T47D (cell line): ENCODE measurements at places on chromosomes 6 and 20.
A peak's percentile ranks its signal among the peaks of the same experiment; 100 is the strongest.

DNA sequence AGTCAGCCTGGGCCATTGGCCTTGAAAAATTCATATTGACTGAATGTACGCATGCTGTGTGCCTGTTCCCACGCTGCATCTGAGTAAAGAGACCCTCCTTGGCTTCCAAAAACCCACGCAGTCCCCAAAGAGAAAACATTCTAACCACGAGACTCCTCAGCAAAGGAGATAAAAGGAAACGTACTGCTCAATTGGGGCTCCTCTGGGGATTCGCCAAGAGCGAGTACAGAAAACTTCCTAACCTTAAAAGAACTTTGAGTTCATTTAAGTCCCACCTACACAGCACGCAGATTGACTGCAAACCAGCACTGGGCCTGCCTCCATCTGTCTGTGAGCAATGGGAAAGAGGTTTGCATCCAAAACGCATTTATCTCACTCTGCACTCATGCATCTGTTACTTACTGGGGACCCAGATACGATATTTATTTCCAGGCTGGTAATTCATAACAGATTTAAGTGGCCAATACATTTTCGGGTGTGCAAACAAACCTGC lies 505.9 kb upstream of the CHD6 start:
- DNase-seq: no peak

DNA sequence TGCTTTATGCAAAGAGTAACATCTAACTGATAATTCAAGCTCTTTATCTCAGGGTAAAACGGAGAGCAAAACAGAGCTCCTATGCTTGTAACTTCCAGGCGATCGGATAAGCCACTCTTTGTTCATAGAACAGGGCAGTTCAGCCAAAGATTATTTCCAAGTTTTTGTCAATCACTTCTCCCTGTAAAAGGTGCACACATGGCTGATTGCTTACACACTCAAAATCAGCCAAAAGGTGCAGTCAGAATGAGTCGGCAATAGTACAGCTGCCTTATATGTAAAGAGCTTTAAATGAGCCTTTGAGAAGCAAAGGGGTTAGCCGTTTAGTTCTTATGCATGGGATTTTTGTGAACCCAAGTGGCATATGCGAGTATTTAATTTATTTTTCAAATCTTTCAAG lies 449.6 kb upstream of the POU3F2 start:
- DNase-seq: no peak

DNA sequence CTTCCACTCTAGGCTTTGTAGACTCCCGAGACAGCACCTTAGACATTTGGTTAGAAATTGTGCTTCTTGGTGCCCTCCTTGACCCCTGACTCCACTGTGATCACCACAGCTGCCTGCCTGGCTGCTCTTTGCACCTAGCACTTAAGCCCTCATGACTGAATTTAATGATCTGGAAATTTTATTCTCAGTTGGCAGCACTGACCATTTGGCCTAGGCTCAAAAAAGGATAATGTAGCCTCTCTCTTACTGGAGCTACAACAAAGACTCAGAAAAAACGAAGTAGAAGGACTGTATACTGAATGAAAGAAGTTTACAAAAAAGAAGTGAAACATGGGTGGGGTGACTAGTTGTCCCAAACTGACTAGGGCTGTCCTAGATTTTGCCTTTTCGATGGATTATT lies 11.3 kb upstream of the ABRACL start:
- no peak for DNase-seq

GRCh38 chr20:10671919-10672623 lies 1.7 kb downstream of the JAG1 start:
- DNase-seq: peak; percentile 61

GRCh38 chr6:39280247-39280731 lies 33.9 kb downstream of the KCNK17 start:
- DNase-seq: peak; percentile 57

- no peak for DNase-seq
These were observed 18.8 kb upstream of the CLPSL2 start for GRCh38 chr6:35757456-35758123.

- DNase-seq: no peak
These were observed 2.1 kb downstream of the SOBP start for GRCh38 chr6:107491760-107492660.

GRCh38 chr6:98039904-98040607 lies 757.0 kb upstream of the MMS22L start:
- DNase-seq: no peak

- no peak for DNase-seq
These were observed 47.1 kb downstream of the MCUR1 start for GRCh38 chr6:13767121-13767808.

DNA sequence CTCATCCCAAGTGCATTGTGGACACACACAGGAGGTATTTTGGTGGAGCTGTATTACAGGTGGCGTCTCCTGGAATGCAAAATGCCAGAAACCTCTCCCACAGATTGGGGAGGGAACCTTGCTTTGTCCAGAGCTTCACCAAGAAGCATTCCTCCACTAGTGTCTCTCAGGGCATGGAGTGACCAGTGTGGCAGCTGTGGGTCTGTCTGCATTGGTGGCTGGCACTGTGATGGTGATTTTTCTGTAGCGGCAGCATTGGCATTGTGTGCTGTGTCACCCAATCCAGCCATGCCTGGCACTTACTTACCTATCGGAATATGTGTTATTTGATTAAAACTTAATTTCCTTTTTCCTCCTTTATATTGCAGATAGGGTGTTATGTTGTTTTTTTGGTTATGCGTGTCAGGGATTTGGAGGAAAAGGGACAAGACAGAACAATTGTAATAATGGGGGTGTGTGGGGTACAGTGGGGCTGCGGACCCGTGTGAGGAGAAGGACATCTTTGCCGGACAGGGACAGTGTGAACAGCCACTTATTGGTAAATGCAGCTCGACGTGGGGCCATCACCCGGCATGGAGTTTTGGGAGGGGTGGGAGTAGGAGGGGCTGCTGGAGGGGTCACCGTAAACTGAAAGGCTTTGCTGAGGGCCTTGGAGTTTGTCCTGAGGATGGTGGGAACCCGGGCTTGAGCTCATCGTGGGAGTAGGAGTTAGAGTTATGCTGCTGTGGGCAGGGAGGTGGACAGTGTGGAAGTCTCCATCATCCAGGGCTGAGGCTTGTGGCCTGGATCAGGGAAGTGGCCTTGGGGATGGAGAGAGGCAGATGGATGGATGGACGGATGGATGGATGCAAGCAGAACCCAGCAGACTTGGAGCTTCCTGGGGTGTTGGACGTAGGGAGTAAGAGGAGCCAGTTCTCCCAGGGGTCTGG lies 105.0 kb downstream of the SYCP2 start:
- no peak for DNase-seq

GRCh38 chr20:2047456-2048092 lies 53.7 kb upstream of the PDYN start:
- DNase-seq: no peak

DNA sequence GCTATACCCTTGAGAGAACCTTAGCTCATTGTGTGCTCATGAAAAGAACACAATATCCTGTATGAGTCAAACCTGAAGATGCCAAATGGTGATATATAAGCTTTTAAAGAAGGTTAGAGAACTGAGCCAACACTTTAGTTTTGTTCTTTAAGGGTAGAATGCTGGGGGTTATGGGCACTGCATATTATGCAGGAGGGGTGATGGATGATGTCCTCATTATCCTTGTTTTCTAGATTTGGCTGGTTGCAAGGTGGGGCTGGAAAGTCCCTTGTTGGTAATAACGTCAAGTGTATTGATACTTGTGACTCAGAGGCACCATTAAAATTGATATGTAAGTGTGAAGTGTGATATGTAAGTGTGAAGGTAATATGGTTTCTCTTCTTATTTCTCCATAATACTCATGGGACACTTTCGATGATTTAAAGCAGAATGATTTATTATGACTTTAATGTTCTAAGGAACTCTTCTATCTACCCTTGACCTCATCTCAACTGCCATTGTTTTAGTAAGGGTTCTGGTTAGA lies 113.7 kb upstream of the DTNBP1 start:
- DNase-seq: no peak

DNA sequence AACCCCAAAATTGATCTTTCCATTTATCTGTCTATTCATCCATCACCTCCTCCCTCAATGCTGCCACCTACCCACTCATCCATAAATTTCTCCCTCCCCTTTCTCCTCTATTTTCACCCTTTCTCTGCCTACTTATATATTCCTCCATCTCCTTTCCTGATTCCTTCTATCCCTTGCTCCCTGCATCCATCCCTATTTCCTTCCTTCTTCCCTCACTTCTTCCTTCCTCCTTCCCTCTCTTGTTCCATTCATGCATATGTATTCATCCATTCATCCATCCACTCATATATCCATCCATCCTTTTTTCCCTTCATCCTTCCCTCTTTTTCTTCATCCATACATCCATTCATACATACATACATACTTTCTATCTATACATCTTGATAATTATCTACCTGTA lies 76.3 kb upstream of the GGTLC1 start:
- no peak for DNase-seq

DNA sequence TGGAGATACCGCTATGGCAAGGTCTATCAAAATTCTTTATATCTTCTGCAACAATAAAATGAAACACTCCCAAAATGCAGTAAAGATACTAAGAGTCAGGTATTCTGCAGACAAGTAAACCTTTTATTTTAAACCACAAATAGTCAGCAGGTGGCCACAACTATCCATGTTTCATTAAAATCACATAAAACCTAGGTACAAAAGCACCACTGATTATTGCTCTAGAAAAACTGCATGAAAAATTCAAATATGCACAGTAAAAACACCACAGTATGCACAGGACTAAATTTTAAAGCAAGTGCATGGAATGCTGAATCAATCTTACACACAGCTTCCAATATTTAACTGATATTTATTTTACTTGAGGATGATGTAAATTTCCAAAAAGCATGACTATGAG lies 33.3 kb downstream of the HMGN3 start:
- DNase-seq: no peak

GRCh38 chr20:52754366-52754765 lies 217.8 kb upstream of the TSHZ2 start:
- DNase-seq: no peak

DNA sequence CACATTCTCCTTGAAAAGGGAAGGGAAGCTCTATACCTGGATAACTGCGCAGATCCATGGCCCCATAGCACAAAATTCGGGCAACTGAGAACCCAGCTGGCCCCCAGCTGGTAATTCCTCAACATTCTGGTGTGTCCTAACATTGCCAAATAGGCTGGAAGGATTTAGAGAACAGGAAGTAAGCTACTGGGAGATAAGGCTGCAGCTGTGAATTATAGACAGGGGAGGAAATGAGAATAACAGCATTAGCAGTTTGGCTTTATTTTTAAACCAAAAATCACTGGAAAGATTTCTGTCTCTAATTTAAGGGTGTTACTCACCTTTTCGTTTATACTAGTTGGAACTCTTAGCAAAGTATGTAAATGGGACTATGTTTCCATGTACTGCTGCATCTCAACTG lies 97.2 kb downstream of the TULP4 start:
- DNase-seq: no peak

DNA sequence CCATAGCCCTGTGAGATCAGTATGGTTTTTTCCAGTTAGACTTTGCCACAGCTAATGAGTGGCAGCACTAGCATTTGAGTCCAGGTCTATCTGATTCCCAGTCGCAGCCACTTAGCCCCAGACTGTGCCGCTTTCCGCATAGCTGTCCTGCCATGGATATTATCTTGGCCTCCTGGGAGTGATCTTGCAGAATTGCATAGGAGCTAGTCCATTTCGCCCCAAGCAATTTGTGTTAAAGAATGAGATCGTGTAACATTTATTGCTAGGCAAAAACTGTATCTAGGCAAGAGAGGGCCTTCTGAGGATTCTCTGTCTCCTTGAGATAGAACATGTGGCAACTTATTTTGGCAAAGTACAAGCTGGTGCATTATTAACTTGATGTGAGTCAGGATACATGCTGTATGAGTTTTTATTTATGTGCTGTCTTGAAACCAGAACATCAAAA lies 74.2 kb downstream of the EZR start:
- no peak for DNase-seq

DNA sequence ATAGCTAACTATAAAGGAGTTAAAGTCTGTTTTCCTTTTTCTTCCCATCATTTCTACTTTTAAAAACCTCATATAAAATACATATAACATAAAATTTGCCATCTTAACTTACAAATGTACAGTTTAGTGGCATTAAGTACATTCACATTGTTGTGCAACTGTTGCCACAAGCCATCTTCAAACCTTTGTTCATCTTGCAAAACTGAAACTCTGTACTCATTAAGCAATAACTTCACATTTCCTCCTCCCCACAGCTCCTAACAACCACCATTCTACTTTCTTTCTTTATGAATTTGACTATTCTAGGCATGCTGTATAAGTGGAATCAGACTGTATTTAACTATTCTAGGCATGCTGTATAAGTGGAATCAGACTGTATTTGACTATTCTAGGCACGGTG lies 4.5 kb downstream of the CCDC170 start:
- DNase-seq: no peak

DNA sequence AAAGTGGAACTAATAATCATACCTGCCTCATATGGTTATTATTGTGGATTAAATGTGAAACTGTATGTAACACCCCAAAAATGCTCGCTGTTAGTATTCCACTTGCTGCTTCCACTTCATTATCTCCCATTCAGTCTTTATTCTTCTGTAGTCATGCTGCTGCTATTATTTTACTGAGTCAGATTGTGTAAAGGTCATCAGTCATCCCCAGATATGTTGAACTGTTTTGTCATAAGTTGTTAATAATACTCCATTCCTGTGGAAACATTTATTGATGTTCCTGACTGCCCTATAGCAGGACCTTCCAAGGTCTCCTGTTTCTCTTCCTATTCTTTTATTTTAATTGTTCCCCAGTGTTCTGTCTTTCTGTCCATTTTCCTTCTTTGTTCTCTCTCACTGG lies 1148.3 kb downstream of the EPHA7 start:
- DNase-seq: no peak

DNA sequence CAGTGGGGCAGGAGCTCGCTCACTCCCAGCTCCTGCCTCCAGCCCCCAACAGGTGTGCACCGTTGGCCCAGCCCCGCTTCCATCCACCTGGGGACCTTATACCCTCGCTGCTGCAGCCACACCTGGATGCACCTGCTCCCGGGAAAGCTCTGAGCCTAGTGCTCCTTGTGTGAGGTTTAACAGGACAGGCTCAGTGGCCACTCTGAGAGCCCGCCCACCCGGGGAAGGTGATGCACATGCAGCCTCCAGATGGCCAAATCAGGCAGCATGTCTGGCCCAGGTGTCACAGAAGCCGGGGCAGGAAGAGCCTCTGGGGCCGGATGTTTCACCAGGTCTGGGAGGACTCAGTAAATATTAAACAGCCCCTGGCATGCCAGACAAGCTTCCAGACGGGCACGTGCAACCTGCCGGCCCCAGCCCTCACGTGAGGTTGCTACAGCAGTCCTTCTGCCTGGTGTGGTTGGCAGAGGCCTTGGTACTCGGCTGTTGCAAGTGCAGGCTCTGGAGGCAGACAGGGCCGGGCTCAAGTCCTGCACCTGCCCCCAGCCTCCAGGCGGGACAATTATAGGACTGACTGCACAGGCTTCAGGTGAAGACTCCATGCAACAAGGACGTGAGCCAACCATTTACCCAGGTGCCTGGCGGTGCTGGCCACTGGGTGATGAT lies 66.9 kb downstream of the RIPOR3 start:
- peak; percentile 95 for DNase-seq

DNA sequence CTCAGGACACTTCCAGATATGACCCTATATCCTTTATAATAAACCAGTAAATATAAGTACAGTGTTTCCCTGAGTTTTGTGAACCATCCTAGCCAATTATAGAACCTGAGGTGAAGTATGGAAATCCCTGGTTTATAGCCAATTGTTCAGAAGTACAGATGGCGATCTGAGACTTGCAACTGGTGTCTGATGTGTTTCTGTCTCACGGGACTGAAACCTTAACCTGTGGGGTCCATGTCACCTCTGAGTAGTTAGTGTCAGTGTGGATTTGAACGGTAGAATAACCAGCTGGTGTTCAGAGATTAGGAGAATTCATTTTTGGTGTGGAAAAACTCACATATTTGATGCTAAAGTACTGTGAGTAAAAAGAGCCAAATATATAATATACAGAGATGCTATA lies 606.6 kb downstream of the MAFB start:
- DNase-seq: no peak
